ENCODE measurements at places on chromosomes 1 and 21.

GRCh38 chr1:18100491-18101063 is 7.0 kb upstream of the IGSF21 start:
- DNase-seq = peak; percentile 52

DNA sequence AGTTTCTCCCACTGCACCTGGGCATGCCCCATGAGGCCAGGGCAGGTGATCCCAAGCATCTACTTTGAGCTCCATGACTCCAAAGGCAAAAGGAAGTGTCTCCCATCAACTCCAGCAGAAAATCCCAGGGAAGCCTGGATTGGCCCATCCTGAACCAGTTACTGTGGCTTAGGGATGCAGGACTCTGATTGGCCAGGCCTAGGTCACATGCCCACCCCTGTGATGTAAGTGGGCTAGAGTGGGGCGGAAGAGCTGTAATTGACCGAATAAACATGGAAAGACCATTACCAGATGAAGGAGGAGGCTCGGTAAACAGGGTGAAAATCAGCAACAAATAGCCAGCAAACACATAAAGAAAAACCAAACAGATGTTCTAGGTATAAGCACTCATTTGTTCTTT is 45.2 kb downstream of the MATN1 start:
- no peak for DNase-seq

DNA sequence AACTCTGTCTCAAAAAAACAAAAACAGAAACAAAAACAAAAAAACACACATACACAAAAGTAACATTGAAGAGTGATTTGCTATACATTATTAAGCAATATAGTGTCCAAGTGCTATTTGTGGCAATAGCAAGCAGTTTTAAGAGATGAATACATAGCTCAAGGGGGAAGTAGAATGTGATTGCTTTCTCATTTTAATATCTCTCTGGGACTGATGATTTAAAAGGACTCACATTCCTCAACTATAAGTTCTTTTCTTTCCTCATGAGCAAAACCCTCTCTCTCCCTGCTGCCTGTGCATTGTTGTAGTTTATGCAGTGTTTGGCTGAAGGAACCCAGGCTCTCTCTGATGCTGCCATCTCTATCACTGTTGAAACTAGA is 47.0 kb upstream of the CSF1 start:
- DNase-seq = no peak

GRCh38 chr1:3907031-3907534 is 7.0 kb upstream of the C1orf174 start:
- DNase-seq = no peak

GRCh38 chr1:15577691-15578090 is 7.2 kb downstream of the AGMAT start:
- no peak for DNase-seq

- DNase-seq = no peak
Measured at GRCh38 chr1:208122612-208123358, 121.4 kb downstream of the PLXNA2 start.

GRCh38 chr1:20719261-20719660 is 1.5 kb upstream of the KIF17 start:
- no peak for DNase-seq
